ENCODE measurements at places on chromosomes 12 and 14.

DNA sequence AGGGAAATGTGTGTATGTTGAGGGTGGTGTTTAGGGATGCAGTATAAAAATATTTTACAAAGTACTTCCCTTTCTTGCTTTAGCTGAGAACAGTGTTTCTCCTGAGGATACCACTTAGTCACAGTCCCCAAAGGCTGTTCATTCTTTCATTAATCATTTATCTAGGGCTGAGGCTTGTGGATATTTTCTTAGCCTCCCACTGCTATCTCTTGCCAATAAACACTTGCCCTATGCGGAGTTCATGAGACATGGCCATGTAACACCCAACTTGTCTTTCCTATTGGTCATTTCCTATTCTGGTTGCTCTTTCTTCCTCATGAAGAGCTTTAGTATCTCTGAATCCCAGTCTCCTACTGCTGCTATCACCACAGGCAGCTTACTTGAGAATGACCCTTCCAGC is 75.1 kb downstream of the ETNK1 start:
- DNase-seq, result no peak

GRCh38 chr12:74586251-74586650 is 48.6 kb downstream of the ATXN7L3B start:
- no peak for DNase-seq

- DNase-seq, result no peak
Measured at GRCh38 chr12:12481631-12482030, 81.0 kb downstream of the DUSP16 start.

DNA sequence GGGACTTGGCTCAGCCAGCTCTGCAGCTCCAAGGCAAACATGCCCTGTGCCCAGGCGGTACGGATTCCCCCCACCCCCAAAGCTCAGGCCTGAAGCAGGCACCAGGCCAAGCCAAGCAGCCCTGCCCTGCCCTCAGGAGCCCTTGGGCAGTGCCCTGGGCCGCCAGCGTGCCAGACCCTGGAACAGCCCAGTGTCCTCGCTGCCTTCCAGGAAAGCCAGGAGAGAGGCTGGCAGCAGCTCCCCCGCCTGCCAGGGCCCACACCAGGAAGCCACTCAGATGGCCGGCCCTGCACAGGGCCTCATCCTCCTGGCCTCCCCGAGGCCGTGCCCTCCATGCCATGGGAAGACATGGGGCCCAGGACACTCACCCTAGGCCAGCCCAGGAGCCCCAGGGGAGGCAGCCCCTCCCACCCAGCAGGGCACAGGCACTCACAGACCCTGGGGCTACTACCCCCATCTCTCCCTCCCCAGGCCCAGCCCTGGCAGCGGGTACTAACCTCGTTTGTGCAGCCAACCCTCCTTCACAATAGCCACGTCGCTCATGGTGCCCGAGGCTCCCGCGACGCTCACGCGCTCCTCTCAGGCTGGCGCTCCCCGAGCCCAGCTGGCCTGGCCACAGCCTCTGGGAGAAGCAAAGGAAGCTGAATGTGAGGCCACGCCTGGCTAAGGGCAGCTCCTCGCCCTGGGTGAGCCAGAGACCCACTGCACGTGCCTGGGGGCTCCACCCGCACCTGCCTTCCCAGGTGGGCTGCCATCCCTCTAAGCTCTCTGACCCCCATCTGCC is 3.3 kb downstream of the AKT1 start:
- DNase-seq, result no peak

GRCh38 chr12:96263449-96263902 is 69.3 kb downstream of the ELK3 start:
- DNase-seq, result no peak

DNA sequence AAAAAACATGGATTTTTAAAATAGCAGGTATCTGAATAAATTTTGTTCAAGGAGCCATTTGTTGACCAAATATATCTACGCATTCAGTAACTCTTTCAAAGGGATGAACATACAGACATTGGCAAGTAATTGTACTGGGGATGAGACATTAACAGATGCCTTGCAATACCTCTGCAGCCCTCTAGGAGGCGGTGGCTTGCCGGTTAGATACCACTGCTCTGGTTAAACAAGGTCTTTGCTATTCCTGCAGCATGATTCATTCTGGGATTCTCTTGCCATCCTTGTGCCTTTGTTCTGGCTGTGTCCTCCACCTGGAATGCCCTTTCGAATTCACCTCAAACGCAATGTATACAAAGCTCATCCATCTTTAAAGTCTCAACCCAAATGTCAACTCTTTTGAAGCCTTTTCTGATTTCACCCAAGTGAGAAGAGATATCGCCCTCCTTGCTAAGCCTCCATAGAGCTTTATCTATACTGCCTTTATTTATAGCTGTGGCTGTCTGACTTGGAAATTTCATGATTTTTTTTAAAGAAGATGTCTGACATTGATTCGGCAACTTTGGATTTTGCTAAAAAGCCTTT is 131.0 kb upstream of the SRRM4 start:
- DNase-seq, result peak; percentile 8

GRCh38 chr12:77630344-77630743 is 200.3 kb upstream of the NAV3 start:
- DNase-seq, result no peak

- no peak for DNase-seq
Measured at GRCh38 chr12:105812366-105812765, 326.4 kb downstream of the NUAK1 start.

DNA sequence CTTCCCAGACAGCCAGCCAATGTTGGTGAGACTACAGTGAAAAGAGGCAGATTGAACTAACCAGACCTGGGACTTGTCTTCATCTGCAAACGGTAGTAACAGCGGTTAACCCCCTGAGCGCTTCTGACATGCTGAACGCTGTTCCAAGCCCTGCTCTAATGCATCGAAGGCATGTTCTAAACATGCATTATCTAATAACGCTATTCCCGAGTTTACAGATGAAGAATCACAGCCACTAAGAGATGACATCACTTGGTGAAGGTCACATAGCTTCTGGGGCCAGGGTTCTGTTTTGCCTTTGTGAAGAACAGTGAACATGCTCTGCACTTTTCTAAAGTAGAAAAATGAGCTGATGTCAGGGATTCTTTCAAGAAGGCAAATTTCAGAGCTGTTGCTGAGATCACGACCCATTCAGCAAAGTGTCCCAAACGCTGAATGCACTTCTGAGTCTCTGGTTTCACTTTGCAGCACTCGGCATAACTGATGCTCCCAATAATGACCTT is 56.0 kb downstream of the FOS start:
- DNase-seq, result no peak

GRCh38 chr12:120887253-120888043 is 16.7 kb downstream of the SPPL3 start:
- no peak for DNase-seq

- no peak for DNase-seq
Measured at GRCh38 chr14:100321473-100322137, 1.5 kb upstream of the SLC25A47 start.

GRCh38 chr12:122140467-122141257 is 33.4 kb downstream of the IL31 start:
- no peak for DNase-seq

DNA sequence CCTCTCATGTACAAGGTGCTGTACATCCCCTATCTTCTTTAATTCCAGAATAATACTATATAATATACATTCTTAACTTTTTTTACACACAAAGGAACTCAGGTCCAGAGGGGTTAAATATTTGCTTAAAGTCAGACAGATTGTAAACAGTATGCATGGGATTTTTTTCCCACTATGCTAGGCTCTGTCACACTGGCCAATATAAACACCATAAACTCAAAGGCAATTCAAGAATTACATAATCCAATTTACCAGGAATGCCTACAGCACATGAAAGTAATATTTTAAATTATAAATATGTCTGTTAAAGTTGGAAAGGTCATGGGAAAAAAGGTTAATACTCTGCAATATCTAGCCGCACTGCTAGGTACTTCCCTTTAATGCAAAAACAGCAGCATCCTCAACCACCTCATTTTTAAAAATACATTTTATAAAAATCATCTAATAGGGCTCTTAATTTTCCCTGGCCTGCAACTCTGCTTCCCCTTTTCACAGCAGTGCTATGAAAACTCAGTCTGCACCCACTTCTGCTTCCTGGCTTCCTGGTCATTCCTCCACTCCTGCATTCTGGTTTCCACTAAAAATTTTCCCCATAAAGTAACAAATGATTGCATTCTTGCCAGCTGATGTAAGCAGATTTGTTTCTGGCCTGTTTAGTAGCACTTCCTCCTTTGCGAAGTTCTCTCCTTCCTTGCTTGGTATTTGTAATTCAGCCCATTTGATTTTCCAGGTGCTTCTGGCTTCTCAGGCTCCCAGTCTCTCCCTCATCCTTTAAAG is 128.1 kb downstream of the ITPR2 start:
- DNase-seq, result no peak

GRCh38 chr14:67987606-67988005 is 168.0 kb downstream of the RAD51B start:
- DNase-seq, result no peak

DNA sequence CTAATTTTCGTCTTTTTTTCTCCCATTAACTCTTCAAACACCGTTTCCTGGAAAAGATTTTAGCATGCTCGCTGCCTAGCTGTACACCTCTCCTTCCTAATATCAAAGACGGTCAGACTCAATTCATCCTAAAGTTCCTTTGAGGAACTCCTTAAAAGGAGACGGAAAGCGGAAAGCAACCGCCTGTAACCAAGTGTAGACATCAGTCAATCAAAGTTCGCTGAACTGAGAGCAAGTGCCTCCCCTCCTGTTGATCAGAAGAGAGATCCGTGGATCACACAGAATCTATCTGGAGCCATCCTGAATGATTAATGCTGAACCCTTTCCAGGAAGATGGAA is 412 bp upstream of the TEP1 start:
- no peak for DNase-seq

GRCh38 chr14:92339426-92339825 is 16.5 kb downstream of the SLC24A4 start:
- no peak for DNase-seq

DNA sequence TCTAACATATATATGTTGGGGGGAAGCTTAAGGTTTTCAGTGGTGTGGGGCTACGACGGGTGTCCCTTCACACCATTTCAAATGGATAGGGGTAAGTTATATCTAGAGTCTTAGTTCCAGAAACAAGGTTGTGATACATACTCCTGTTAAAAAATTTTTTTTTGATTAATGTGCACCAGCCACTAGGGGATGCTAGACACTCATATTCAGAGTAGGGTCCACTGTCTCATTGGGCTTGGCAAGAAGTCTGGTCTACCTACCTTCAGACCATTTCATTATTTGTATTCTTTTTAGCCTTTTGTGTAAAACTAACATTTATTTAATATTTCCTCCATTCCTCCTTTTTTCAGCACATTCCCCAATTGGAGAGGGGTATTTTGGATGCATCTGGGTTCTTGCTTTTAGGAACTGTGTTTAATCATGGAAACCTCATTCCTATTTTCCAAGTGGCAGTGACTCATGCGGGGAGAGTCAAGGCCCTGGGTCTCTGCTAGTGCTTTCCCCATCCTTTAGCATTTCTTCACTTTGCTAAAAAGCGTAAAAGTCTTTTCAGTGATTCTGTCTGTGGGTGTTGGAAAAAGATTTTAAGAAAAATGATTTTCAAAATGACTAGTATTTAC is 33.4 kb downstream of the ANO4 start:
- peak; percentile 7 for DNase-seq

GRCh38 chr12:10612984-10613348 is 443 bp downstream of the MAGOHB start:
- DNase-seq, result no peak

- DNase-seq, result no peak
Measured at GRCh38 chr14:24051789-24052655, at the start of gene CARMIL3. CARMIL3 (plus strand) TSS chr14:24052009; CDS start chr14:24052154, 145 bp downstream.

DNA sequence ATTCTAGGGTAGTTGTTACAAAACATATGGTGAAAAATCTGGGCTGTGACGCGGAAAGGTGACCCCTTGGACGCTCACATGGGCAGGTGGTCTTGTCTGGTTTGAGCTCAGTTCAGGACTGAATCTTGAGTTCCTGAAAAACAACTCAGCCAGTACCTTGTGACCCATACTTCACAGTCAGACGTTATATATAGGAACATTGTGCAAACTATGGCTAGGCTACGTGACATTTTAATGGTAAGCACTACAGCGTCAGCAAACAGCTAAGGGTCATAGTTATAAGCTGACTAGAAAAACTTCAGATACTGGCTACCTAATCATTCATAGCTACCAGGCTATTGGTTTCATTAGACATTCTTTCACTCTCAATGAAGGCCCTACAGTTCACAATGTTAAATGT is 14.8 kb upstream of the EDDM3A start:
- no peak for DNase-seq

DNA sequence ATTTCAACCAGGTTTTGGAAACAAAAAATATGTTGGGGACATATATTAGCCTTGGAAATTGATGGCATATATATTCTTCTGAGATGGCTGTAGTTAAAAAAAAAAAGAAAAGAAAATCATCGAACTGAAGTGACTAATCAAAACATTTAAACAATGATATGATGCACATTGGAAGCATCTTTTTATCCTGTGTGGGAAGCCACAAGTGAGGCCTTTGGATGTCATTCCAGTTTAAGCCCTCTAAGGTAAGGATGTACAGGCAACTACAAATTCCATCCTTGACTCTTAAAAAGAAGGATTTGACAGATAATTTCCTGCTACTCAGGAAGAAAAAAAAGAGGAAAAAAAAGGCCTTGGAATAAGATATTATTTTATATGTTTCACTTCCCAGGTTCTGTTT is 9.6 kb upstream of the PTPRB start:
- no peak for DNase-seq

GRCh38 chr12:108807476-108807875 is 49.9 kb downstream of the SSH1 start:
- DNase-seq, result no peak

- DNase-seq, result no peak
Measured at GRCh38 chr12:77644915-77645605, 185.6 kb upstream of the NAV3 start.

DNA sequence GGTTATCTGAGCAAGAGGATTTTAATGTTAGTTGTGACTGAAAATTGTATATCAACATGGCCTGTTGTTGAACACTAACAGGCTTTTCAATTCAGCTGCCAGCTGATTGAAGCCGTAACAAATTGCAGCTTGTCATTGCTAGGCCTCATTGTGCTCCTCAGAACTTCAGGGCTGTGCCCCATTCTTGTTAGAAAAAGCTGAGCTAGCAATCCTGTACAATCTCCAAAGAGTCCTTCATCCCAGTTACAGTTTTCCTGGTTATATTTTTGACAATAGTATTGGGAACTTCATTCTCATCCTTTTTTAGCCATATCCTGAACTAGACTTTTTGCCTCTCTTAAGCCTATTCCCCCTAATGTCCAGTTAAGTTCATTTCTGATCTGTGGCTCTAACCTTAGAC is 564.1 kb upstream of the ATXN7L3B start:
- no peak for DNase-seq

DNA sequence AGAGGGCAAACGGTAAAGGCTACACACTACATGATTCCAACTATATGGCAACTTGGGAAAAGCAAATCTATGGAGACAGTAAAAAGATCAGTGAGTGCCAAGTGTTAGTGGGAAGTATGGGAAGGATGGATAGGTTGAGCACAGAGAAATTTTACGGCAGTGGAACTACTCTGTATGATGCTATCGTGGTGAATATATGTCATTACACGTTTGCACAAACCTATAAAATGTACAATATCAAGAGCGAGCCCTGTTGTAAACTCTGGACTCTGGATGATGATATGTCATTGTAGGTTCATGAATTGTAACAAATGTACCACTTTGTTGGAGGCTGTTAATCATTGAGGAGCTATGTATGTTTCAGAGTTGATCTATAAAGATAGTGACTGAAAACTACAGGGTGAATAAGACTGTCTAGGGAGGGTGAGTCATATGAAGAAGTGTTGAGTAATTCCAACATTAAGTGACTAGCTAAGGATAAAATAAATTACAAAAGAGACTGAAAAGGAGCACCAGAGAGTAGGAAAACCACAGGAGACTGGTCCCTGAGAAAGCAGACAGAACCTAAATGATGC is 349.2 kb upstream of the LMO3 start:
- DNase-seq, result no peak

GRCh38 chr12:132061197-132061596 is 82.9 kb downstream of the DDX51 start:
- no peak for DNase-seq
